ENCODE measurements at places on chromosomes 16 and 17.

GRCh38 chr17:58121925-58122324, 26.3 kb upstream of the OR4D1 start:
- DNase-seq: no peak

- no peak for DNase-seq
Measured at GRCh38 chr16:2785101-2785991, 2.0 kb downstream of the PRSS33 start.

DNA sequence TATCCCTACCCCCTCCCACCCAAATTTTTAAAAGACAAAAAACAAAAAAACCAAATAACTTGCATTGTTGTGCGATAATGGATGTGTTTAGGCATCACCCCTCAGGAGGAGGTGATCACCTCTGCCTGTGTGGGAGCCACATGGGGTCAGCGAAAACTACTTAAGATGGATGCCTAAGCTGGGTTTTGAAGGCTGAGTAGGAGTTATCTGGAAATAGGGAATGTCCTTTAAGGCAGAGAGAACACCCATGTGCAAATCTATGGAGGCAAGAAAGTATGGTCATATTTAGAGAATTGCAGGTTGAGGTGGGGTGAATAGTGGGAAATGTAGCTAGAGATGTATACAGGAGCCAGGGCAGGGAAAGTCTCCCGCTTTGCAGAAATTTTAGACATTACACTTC, 5.6 kb upstream of the TACO1 start:
- DNase-seq: no peak

DNA sequence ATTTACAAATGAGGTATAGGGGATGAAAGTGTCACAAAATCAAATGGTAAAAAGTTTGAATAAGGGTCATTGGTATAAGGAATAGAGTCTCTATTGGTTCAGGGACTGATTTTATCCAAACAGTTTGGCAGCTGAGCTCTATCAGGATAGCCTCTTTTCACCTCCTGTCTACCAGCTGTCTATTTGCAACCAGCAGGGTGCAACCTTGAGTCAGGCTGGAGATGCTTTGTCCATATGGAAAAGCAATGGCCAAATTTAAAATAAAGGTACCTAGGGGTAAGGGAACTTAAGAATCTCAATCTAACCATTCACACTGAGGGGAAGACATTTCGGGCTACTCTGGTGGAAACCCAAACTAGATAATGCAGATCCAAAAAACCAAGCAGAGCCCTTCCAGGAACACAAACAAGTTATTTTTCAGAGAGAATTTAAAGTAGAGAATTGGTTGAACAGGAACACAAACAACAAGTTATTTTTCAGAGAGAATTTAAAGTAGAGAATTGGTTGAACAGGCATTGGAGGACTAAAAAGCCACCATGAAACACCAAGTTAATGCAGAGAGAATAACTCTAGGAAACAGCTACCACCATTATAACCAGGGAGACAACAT, 12.6 kb upstream of the CA10 start:
- DNase-seq: no peak

DNA sequence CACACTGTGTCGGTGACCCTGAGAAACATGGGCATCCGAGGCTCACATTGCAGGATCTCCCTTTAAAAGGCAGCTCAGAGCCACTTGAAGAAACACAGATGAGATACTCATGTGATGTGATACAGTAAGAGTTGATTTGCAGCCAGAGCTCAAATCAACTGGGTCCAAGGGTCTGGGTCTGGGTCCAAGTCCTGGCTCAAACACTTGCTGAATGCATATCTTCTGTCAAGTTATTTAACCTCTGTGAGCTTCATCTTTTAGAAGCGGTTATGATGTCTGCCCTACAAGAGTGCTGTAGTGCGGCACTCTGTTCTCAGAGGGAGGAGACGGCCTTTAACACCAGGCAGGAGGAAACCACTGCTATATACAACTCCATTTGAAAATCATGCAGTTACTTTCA, 6.4 kb downstream of the KRT38 start:
- no peak for DNase-seq

- DNase-seq: no peak
Measured at GRCh38 chr17:50737118-50737698, 17.8 kb downstream of the LUC7L3 start.
